ENCODE measurements at places on chromosomes 5 and 9. TPM values are rescaled to one million over a fixed set of nuclear protein-coding genes. Genes with fewer than 3 reads are reported as not detected.

Gene C9orf50
- 0.70 TPM for polyA plus RNA-seq

Gene VCAN
- 206 TPM for polyA plus RNA-seq

Gene TPPP
- 4.0 TPM for polyA plus RNA-seq

Gene SOHLH1
- polyA plus RNA-seq, result not detected

Gene NSG2
- 0.79 TPM for polyA plus RNA-seq

Gene SLF1
- polyA plus RNA-seq, result 13.3 TPM

Gene LCN9
- polyA plus RNA-seq, result not detected

Gene PROB1
- polyA plus RNA-seq, result 2.8 TPM

Gene PCSK5
- polyA plus RNA-seq, result 19.0 TPM

Gene PRR7
- 1.1 TPM for polyA plus RNA-seq

Gene RFX3
- 17.1 TPM for polyA plus RNA-seq

Gene PCDHGB7
- 13.7 TPM for polyA plus RNA-seq

Gene MELK
- 21.0 TPM for polyA plus RNA-seq

Gene DDX4
- polyA plus RNA-seq, result not detected

Gene GFRA3
- polyA plus RNA-seq, result 6.6 TPM

Gene MCTP1
- 4.8 TPM for polyA plus RNA-seq

Gene OR1Q1
- not detected for polyA plus RNA-seq

Gene ANKRD34B
- polyA plus RNA-seq, result 0.49 TPM

Gene HNRNPAB
- 168 TPM for polyA plus RNA-seq

Gene PDGFRB
- 133 TPM for polyA plus RNA-seq

Gene ST8SIA4
- 8.4 TPM for polyA plus RNA-seq

Gene MOB3B
- polyA plus RNA-seq, result 4.9 TPM

Gene PCA3
- polyA plus RNA-seq, result 0.19 TPM

Gene DIRAS2
- polyA plus RNA-seq, result 5.5 TPM

Gene DND1
- polyA plus RNA-seq, result 0.24 TPM

Gene SH3GL2
- polyA plus RNA-seq, result 4.5 TPM

Gene FAM163B
- polyA plus RNA-seq, result not detected

Gene GABBR2
- polyA plus RNA-seq, result 4.6 TPM

Gene WDR38
- 0.60 TPM for polyA plus RNA-seq

Gene RANBP6
- polyA plus RNA-seq, result 26.7 TPM

Gene ZFP37
- 18.1 TPM for polyA plus RNA-seq

Gene NEUROG1
- not detected for polyA plus RNA-seq

Gene LTC4S
- polyA plus RNA-seq, result 4.6 TPM

Gene GABRA6
- 0.24 TPM for polyA plus RNA-seq

Gene SLCO6A1
- not detected for polyA plus RNA-seq

Gene DNAJA1
- polyA plus RNA-seq, result 233 TPM

Gene CKMT2
- polyA plus RNA-seq, result 9.8 TPM

Gene SPATA31A3
- not detected for polyA plus RNA-seq

Gene OR1J2
- not detected for polyA plus RNA-seq

Gene MEIKIN
- polyA plus RNA-seq, result not detected

Gene IL13
- polyA plus RNA-seq, result not detected

Gene GABRA1
- not detected for polyA plus RNA-seq

Gene SLC25A48
- polyA plus RNA-seq, result 3.5 TPM

Gene PCDHA10
- polyA plus RNA-seq, result 0.73 TPM

Gene RFESD
- 4.6 TPM for polyA plus RNA-seq

Gene ANKRD20A1
- 0.81 TPM for polyA plus RNA-seq

Gene CCDC171
- 5.0 TPM for polyA plus RNA-seq

Gene ITGA1
- polyA plus RNA-seq, result 49.2 TPM

All from left renal pelvis (tissue), 4 donors.